Stimulated activated CD4-positive, alpha-beta T cell treated with anti-CD3 and anti-CD28 coated beads, Interleukin-4, amount 100 ng/mL, for 24 hours (primary cell): ENCODE measurements at places on chromosomes 6 and 20.

- DNase-seq: no peak
Observed at GRCh38 chr6:56280126-56280525, 32.7 kb upstream of the COL21A1 start.

GRCh38 chr20:24996449-24997377 lies 4.2 kb upstream of the APMAP start:
- no peak for DNase-seq

DNA sequence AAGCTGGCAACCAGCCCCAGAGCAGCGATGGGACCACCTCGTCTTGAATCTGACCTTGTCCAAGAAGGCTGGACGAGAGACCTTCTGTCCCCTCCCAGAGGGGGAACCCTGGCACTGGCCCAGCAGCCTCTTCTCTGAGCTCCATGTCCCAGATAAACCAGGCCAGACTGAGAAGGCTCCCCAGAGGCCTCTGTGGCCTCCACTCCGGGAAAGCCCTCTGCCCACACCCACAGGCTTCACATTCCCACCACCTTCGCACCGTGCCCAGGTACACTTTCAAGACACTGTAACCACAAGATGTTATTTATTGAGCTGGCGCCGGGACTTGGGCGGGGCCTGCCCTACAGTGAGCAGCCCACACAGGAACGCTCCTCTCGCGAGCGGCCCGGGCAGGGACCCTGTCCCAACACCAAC lies 33.2 kb downstream of the ADA start:
- peak; percentile 39 for DNase-seq

- DNase-seq: no peak
Observed at GRCh38 chr20:4978050-4978918, 23.0 kb downstream of the SLC23A2 start.

DNA sequence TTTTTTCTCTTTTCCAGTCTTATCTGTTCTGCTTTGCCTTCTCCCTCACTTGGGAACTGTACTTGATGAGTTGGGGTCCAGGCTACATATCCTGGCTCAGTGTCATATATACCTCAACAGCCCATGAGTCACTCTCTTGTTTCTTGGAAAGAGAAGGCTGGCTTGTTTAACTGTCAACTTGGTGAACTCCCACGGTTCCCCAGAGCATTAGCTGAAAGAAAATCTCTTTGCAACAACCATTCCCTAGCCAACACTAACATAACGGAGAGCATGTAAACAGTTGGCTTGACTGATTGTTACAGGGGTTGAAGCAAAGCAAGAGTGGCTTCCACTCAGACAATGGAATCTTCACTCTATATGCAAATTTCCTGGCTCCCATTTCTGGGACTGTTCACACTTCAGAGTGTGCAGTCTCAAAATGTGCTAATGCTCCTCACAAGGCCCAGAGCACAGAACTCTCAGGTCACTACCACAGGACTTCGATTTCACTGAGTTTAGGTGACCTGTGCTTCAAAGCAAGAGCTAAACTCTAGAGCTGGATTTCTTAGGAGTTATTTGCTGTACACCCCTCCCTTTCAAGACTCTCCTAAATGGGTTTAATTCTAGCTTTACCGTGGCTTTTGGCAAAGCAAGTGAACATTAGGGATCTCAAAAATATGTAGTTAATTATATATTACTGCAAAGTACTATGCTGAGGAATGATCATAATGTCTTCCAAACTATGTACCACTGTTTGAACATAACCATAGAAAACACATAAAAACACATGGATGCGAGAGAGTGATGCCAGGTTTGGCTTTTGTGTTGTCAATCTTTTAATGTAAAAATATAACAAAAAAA lies 609.8 kb downstream of the RFPL4B start:
- DNase-seq: no peak

GRCh38 chr6:67608099-67608749 lies 1026.9 kb upstream of the ADGRB3 start:
- DNase-seq: no peak
